ENCODE measurements at places on chromosomes 12 and 14. TPM values are rescaled to one million over a fixed set of nuclear protein-coding genes. Genes with fewer than 3 reads are reported as not detected.

Gene PRH2
- total RNA-seq = not detected

Gene ANKRD13A
- total RNA-seq = 59.9 TPM

Gene PPP4R4
- total RNA-seq = 1.2 TPM

Gene SYCP3
- total RNA-seq = 0.50 TPM

Gene DIO2
- total RNA-seq = not detected

Gene OR6C6
- total RNA-seq = not detected

Data from activated T-helper 2 cell treated with anti-CD3 and anti-CD28 coated beads, Interferon-gamma antibody, Interleukin-2, Interleukin-4, amounts not matched to agents 10 μg/mL and 5 μg/mL and 100 μg/mL, durations not matched to agents 14 hours and 24 hours and 36 hours (primary cell).